NT2/D1 (cell line): ENCODE measurements at places on chromosomes 1 and 21.

- no peak for DNase-seq
Measured at GRCh38 chr1:166836733-166837132, 2.5 kb upstream of the POGK start.

DNA sequence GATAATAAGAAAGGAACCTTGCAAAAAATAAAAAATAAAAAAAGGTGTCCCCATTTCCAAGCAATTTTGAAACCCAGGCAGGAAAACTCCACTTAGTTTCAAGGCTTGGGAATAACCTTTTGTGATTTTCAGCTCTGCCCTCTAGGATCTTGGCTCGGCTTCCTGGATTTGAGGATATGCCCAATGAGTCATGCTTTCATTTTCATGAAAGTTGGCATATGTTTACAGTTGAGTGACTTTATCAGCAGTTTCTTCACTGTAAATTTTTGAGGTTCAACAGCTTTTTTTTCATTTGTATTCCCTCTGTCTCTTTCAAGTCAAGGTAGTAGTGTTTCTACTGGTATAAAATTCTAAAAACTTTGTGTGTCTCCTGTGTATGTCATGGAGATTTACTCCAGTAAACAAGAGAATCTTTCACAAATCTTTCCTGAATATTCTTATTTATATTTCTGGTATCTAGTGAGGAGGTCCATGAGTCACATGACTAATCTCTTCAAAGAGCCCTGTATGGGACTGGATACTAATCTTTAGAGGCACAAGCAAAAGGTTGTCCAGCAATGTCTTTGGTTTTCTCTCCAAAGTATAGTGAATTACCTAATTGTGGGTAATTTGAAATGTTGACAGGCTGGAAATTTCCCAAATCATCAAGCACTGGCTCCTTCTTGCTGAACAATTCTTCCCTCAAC is 335.3 kb downstream of the BRINP2 start:
- DNase-seq = no peak

DNA sequence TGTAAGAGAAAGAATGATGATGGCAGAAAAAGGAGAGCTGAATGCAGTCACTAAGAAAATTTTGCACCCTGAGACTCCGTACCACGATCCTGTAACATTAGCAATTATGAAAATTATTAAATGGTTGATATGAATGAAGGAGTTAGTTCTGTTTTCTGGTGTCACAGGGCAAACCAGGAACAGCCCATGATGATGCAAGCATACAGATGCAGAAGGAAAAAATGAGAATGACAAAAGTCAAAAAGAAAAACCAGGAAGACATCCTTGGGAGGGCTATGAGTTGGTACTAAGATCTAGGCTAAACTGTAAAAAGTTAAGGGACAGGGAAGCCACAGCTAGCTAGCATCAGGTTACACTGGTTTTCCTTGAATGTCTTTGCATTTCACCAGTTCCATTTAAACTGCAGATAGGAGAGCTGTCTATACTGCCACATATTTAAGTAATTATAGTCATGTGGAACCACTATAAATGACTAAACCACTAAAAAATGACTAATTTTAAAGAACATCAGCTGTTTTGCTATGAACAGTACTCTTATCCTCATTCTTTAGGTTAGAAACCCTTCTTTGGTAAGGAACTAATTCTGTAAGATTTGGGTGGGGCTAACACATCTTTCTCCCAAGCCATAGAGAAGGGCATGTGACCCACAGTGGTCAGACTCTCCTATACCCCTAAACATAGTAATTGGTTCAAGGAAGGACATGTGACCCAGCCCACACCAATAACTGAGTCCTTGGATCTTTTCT is 11.4 kb downstream of the DOCK7 start:
- DNase-seq = no peak

GRCh38 chr1:219805191-219805590 is 123.2 kb downstream of the SLC30A10 start:
- no peak for DNase-seq

- DNase-seq = no peak
Measured at GRCh38 chr1:115051850-115052249, 22.2 kb downstream of the TSHB start.

DNA sequence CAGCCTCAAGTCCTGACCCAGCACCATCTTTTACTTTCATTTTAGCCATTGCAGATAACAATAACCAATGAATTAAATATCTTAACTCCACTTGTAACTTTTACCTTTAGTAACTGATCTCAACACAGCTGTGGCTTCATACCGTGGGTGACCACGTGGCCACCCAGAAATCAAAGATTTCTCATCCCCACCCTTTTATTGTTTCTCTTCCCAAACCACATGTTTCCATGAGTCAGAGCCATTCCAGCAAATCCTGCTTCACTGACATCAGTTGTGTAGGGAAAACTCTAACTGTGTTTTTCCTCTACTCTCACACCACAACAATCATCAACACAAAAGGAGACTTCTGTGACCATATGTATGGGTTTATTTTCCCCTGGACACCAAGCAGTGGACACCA is 25.1 kb upstream of the BRDT start:
- DNase-seq = no peak

- no peak for DNase-seq
Measured at GRCh38 chr1:41277371-41277975, 35.4 kb upstream of the SCMH1 start.

- no peak for DNase-seq
Measured at GRCh38 chr1:64568171-64568450, 98.2 kb downstream of the CACHD1 start.

- no peak for DNase-seq
Measured at GRCh38 chr1:150928286-150928685, 2.1 kb downstream of the SETDB1 start.

DNA sequence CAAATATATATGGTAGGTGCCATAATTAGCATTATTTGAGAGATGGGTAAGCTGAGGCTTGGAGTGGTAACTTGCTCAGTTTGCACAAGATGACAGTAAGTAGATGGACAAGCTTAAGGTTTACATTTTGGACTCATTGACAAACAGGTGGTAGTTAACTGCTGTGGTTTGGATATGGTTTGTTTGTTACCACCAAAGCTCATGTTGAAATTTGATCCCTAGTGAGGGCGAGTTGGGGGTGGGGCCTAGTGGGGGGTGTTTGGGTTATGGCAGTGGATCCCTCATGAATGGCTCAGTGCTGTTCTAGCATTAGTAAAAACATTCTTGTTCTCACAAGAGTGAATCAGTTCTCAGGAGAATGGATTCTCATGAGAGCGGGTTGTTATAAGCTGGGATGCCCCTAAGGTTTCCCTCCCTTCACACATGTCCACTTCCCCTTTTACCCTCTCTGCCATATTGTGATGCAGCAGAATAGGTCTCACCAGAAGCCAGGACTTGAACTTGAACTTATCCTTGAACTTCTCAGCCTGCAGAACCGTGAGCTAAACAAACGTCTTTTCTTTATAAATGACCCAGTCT is 6.6 kb upstream of the PRRX1 start:
- DNase-seq = no peak
